A172 (cell line): ENCODE measurements at places on chromosomes 7 and 10. TPM values are rescaled to one million over a fixed set of nuclear protein-coding genes. Genes with fewer than 3 reads are reported as not detected.

Gene ANKRD1
- total RNA-seq: 705 and 1,018 TPM in 2 replicates

DNA sequence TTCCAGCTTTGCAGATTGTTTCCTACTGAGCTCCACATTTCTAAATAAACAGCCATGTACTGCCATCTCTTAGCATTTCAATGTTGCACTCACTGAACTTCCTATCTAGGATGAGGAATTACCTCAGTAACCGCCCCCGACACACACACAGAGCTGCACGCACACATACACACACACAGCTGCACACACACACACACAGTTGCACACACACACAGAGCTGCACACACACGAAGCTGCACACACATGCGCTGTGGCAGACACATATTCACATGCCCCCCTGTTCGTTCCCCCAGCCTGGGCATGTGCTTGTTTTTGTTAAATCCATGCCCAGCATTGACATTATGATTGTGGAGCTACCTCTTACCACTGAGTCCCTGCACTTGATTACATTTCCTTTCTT, 39.6 kb upstream of the CNPY1 start:
- no peak for DNase-seq

DNA sequence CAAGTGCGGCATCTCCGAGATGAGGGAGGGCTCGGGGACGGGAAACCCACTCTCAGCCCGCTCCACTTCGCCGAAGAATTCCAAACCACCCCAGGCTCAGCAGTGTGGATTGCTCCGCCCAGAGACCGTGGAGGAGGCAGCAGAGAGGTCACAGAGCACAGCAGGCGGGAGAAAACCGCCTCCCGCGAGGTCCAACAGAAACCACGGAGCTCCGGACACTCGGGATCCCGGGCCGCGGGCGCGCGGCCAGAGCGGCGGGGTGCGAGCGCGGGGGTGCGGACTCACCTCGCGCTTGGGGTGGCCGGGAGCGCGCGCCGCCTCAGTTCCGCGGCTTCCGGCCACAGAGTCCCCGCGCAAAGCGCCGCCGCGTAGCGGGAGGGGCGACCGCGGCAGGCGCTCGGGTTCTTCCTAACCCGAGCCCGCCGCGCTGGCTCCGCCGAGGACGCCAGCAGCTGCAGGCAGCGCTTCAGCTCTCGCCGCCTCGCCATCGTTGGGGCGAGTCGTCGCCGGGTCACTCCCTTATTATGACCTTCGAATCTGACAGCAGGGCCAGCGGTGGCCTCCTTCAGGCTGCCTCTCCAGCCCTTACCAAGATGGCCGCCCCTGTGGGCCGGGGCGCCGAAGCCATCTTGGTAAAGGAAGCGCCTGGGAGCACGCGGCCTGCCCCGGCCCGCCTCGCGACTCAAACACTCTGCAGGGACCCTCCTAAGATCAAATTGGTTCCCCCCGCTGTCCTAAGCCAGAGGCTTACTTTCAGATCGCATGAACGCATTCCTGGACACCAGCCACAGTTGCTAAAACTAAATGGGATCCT, at the start of gene NAPEPLD:
Gene NAPEPLD, minus strand, starts transcription at position 106 of the 814 bp plus-strand sequence. CDS start 20,323 bp downstream, outside the sequence.
- peak; percentile 84 for DNase-seq

Gene DRGX
- not detected in 2 replicates for total RNA-seq

Gene IDI2
- total RNA-seq: not detected in 2 replicates
